ENCODE measurements at places on chromosomes 2 and 18.
A peak's percentile ranks its signal among the peaks of the same experiment; 100 is the strongest.

- peak; percentile 69 for DNase-seq
Measured at GRCh38 chr2:128726236-128726635, 407.6 kb upstream of the HS6ST1 start.

- DNase-seq, result no peak
Measured at GRCh38 chr2:154457286-154457685, 241.2 kb upstream of the KCNJ3 start.

DNA sequence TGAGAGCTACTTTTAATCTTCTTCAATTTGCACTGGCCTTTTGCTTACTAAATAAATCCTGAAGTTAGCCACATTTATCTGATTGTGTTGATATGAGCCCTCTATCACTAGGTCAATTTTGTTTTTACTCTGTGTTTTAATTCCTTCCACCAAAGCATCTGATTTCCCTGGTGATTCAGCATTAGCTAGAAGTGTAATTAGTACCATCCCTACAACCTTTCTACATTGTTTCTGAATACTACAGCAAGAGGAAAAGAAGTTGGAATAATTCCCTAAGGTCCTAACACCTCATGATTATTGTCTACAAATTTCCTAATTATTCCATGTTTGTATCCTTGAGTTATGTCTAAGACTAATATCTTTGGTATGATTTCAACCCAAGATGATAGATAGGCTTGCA, 1093.6 kb downstream of the SUCLG1 start:
- no peak for DNase-seq

DNA sequence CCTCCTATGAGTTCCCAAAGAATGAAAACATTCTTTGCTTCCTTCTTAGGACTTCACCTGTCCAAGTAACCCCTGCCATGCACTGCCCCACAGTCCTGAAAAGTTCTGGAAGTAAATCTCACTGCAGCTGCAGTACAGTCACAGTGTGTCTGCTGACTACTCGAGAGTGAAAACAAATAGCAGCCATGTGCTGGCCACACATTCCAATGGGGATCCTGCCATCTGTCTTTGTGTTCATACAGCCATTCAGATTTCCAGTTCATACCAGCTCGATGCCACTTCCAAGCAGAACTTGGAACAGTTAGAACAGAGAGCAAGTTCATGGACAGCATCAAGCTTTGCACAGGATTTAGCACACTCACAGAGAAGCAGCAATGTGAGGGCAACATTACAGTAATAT, 629.9 kb upstream of the ACVR2A start:
- DNase-seq, result no peak

GRCh38 chr2:235894839-235895238, 273.3 kb downstream of the GBX2 start:
- DNase-seq, result no peak

DNA sequence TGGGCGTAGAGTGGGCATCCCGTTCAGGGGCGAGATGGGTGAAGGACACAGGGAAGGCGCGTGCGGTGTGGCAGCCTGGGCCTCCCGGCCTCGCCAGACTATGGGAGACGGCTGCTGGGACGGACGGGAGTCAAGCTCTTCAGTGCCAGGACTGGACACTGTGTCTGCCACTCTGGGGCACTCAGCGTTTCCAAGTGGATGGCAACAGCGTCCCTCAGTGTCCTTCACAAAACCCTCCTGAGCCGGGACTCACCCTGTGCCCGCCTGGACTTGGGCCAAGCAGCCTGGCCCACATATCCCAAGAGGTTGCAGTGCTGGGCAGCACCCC, 16.3 kb upstream of the BOK start:
- no peak for DNase-seq

Data from suppressor macrophage (primary cell).